ENCODE measurements at places on chromosomes 13 and 19.

- no peak for DNase-seq
Observed at GRCh38 chr19:31436121-31436776, 87.0 kb upstream of the TSHZ3 start.

DNA sequence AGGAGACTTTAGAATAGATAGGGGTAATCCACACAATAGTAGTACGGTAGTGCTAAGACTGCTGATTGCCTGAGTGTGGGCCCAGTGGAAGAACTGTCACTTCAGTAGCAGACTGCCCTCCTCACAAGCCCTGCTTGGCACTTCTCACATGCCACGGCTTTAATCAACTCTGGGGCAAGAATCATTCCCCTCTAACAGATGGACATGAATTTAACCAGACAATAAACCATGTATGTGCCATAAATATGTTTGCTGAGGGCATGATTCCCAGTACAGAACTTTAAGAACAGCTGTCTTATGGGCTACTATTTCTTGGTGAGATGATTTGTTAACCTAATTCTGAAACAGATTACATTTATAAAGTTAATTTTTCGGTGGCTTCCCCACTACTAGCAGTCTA is 22.0 kb downstream of the DPY19L3 start:
- DNase-seq = no peak

DNA sequence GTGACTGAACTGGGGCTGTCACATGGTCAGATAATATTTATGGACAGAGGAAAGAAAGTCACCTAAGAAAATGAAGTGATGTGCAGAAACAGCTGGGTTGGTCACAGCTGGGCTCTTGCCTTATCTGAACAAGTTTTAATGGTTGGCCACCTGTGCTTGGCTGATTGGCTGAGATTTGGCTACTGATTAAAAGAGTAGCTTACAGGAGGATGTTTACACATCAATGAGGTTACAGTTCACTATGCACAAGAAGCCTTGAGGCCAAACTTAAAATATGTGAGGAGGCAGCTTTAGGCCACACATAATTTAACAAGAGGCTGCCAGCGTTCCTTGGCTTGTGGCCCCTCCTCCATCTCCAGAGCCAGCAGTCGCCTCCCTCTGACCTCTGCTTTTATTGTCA is 99.2 kb upstream of the C1QTNF9B start:
- DNase-seq = no peak

GRCh38 chr13:49044008-49044407 is 68.3 kb downstream of the FNDC3A start:
- DNase-seq = peak; percentile 12

GRCh38 chr19:49340069-49340864 is 5.1 kb downstream of the CD37 start:
- DNase-seq = peak; percentile 18

DNA sequence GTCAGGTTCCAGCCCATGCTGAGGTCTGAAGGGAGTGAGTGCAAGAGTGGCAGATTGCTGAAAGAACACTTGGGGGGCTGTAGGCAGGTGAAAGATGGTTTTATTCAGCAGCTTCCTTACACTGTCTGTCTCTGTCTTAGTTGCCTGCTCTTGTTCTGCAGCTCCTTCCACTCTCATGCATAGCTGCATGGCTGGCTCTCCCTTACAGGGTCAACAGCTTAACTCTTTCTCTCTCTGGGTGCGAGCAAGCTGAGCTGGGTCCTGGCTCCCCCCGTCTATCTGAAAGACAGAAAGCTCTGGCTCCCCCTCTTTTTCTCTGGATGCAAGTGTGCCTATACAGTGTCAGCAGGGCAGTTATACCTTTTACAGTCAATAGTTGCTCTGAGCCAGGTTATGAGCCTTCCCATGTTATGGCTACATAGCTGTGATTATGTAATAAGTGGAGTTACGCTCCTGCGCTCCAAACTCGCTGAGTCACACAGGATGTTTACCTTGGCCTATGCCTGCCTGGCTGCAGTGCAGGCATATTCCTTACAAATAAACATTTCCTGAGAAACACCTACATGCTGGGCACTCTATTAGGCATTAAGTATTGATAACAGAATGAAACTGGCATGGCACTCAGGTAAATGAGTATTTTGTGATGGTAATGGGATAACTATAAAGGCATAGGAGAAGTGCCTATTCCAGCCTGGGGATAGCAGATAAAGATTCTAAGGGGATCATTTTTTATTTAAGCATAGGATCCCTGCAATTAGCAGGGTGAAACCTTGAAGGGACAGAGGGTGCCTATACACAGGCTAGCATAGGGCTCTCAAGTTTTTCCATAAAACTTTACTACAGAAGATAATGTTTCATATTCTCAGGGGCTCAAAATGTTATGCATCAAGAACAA is 826.9 kb upstream of the PCDH9 start:
- DNase-seq = no peak

All from activated CD4-positive, alpha-beta memory T cell treated with anti-CD3 and anti-CD28 coated beads for 36 hours (primary cell).